Fibroblast of villous mesenchyme (primary cell): ENCODE measurements at places on chromosomes 1 and 21. TPM values are rescaled to one million over a fixed set of nuclear protein-coding genes. Genes with fewer than 3 reads are reported as not detected.

ITPKB gene
- total RNA-seq = 2.6 and 4.7 TPM in 2 replicates

ANKRD34A gene
- 1.3 and 1.6 TPM in 2 replicates for total RNA-seq

AVPR1B gene
- not detected in 2 replicates for total RNA-seq

REG4 gene
- total RNA-seq = not detected in 2 replicates

SELP gene
- not detected in 2 replicates for total RNA-seq
